CD8-positive, alpha-beta T cell (primary cell): ENCODE measurements at places on chromosomes 13 and 19.

GRCh38 chr19:51546650-51547396 is 15.4 kb upstream of the SIGLEC6 start:
- DNase-seq, result no peak

- DNase-seq, result no peak
These were observed 616 bp upstream of the PCDH17 start for GRCh38 chr13:57630661-57631595.

DNA sequence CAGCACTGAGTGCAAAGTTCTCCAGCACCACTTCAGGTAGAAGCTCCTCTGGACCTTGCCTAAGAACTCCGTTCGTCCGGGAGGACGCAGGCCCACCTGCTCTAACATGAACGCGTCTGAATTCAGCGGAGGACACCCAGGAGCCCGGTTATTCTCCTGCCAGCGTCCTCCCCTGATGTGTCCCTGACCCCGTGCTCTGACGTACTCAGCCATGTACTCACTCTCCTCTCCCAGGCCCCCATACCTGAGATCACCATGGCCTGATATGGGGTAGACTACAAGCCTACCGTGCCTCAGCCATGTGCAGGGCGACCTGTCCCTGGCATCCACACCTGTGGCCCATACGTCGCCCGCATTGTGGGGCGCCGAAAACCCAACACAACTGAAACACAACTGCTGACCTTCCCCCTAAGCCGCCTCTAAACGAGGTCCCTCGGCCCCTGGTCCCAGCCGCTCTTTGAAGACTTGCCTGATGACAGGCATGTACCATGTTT is 744 bp upstream of the ZNF584 start:
- DNase-seq, result no peak

DNA sequence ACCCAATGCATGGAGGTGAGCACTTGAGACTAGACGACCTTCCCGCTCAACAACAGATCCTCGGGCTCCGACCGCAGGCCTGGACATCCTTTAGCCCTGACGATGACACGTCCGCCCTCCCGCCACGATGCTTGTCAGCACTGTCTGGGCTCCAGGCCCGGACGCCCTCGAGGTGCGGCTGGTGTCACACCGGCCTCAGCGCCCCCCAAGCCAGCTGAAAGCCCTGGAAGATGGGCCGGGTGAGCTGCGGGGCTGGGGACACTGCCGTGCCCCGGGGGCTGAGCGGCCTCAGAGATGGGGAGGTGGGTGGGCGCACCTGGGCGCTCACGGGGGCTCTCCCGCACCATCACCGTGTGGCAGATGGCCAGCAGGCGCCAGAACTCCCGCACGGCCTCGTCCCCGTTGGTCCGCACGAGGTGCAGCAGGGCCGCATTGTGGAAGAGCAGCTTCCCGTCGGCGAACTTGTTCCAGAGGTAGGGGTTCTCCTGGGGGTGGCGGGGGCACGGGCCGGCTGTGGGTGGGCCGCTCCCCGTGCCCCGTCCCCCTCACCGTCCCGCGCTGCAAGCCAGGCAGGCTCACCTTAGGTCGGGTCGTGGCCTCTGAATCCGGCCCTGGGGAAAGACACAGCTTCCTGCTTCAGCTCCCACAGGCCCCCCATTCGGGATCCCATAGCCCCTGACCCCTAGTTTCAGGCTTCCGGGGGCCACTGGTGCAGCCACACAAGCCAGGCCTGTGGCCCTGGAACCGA is 15.5 kb downstream of the ATP8B3 start:
- DNase-seq, result no peak

DNA sequence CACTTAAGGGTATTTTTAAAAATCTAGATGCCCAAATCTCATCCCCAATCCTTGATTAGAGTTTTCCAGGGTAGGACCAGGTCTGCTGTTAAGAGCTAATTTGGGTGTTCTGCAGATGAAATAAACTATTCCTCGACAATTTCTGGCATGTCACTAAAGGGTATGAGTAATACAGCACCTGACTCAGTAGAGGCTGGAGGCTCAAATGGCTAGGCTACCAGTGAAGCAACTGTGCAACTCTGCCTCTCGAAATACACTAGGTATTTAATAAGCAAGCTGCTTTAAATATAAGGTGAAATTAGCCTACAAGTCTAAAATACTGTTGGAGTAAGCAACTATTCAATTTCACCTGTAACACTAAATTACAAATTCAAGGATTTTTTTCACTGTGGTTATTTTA is 1.5 kb downstream of the RNF6 start:
- no peak for DNase-seq

DNA sequence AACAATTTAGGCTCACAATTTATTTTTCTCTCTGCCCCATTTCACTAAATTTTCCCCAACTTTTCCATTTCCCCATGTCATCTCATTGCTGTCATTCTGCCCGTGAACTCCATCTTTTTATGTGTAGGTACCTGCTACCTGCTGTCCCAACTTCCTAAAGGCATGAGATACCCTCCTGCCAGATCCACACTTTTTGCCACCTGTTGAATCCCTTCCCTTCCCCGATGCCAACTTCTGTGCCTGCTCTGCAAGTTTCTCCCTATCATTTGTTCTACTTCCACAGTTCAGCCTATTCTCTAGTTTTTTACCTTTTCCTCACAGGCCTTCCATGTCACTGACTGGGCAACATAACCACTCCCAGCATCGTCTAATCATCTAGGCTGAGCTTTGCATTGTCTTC is 607.5 kb upstream of the KLF12 start:
- DNase-seq, result no peak

DNA sequence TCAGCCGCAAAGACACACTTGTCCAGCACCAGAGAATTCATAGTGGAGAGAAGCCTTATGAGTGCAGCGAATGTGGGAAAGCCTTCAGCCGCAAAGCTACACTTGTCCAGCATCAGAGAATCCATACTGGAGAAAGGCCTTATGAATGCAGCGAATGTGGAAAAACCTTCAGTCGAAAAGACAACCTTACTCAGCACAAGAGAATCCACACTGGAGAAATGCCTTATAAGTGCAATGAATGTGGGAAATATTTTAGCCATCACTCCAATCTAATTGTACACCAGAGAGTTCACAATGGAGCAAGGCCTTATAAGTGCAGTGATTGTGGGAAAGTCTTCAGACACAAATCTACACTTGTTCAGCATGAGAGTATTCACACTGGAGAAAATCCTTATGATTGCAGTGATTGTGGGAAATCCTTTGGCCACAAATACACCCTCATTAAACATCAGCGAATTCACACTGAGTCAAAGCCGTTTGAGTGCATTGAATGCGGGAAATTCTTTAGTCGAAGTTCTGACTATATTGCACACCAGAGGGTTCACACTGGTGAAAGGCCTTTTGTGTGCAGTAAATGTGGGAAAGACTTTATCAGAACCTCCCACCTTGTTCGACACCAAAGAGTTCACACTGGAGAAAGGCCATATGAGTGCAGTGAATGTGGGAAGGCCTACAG is 6.8 kb downstream of the ZNF134 start:
- no peak for DNase-seq

GRCh38 chr13:104382951-104383350 is 1316.7 kb upstream of the SLC10A2 start:
- DNase-seq, result no peak

DNA sequence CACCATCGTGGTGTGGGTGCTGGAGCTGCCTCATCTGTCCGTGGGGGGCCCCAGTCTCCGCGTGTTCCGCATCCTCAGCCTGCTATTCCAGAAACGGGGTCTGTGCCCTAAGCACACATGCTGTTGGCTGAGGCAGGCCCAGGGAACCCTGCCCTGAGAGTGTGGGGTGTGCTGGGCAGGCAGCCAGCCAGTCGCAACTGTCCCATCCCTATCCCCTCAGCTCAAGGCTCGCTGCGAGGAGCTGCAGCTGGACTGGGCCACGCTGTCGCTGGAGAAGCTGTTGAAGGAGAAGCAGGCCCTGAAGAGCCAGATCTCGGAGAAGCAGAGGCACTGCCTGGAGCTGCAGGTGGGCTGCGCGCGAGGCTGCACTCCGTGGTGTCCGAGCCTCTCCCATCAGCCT is 21.9 kb downstream of the PLEKHJ1 start:
- no peak for DNase-seq

GRCh38 chr13:48579165-48579918 is 46.5 kb upstream of the RCBTB2 start:
- no peak for DNase-seq

DNA sequence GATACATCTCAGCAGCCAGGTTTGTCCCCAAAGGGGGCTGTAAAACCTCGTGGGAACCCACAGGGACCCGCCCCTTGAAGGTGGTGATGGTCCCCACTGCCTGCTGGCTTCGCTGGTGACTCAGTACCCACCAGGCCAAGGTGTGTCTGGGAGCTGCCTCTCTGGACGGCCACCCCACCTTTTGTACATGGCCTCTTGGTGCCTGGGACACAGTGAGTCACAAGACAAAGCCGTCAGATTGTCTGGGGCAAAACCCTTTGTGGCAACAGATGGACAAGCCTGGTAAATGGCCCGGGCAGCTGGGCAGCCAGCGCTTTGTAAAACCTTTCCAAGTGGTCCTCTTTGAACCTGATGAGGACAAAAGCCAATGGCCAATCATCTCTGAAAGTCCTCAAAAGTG is 27.9 kb upstream of the KLF2 start:
- DNase-seq, result no peak

- DNase-seq, result no peak
These were observed 4.7 kb upstream of the UQCRFS1 start for GRCh38 chr19:29217616-29218015.

DNA sequence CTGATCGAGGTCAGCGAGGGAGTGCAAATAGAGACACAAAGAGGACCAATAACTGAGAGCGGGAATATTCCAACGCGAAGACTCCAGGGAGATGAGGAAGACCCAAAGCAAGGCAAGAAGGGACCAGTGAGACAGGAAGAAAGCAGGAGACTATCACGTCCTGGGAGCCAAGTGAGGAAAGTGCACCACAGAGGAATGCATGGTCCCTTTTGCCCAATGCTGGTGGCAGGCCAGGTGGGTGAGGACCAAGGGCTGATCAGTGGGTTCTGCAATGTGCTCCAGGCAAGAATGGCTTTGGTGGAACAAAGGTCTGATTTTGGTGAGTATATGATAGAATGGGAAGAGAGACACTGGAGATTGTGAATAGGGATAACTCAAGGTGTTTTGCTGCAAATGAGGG is 25.4 kb downstream of the CHST8 start:
- no peak for DNase-seq

DNA sequence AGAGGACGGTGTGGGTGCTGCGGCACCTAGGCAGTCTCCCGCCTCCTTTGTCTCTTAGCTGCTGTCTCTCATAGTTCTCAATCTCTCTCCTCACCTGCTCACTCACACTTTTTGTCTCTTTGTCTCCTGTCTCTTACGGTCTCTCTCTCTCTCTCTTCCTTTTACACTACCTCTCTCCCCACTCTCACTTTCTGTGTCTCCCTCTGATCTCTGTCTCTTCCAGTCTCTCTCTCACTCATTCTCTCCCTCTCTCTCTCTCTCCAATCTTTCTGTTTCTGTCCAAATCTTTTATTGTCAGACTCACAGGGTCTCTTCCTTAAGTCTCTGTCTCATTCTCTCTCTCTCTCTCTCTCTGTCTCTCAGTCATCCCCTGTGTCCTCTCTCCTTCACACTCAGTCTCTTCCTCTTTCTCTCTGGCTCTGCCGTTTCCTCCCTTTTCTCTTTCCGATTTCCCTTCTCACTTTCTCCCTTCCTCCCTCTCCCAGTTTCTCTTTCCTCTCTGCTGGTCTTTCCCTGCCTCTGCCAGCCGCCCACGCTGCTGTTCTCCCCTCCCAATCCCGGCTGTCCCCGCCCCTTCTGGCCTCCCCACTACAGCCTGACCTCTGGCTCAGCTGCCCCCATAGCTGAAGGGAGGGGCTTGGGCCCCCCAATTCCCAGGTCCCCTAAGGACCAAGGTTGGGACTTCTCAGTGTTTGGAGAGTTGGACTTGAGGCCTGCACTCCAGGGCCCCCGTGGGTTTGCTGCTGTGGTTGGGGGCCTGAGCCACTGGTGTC is at the start of gene PLEKHA4:
Gene PLEKHA4 (minus strand): TSS at position 504 of the 773 bp plus-strand sequence. CDS start 997 bp downstream, outside the sequence.
- DNase-seq, result no peak

GRCh38 chr13:30158774-30159445 is 148.4 kb downstream of the KATNAL1 start:
- no peak for DNase-seq
